ENCODE measurements at places on chromosomes 13 and 19. TPM values are rescaled to one million over a fixed set of nuclear protein-coding genes. Genes with fewer than 3 reads are reported as not detected.

DNA sequence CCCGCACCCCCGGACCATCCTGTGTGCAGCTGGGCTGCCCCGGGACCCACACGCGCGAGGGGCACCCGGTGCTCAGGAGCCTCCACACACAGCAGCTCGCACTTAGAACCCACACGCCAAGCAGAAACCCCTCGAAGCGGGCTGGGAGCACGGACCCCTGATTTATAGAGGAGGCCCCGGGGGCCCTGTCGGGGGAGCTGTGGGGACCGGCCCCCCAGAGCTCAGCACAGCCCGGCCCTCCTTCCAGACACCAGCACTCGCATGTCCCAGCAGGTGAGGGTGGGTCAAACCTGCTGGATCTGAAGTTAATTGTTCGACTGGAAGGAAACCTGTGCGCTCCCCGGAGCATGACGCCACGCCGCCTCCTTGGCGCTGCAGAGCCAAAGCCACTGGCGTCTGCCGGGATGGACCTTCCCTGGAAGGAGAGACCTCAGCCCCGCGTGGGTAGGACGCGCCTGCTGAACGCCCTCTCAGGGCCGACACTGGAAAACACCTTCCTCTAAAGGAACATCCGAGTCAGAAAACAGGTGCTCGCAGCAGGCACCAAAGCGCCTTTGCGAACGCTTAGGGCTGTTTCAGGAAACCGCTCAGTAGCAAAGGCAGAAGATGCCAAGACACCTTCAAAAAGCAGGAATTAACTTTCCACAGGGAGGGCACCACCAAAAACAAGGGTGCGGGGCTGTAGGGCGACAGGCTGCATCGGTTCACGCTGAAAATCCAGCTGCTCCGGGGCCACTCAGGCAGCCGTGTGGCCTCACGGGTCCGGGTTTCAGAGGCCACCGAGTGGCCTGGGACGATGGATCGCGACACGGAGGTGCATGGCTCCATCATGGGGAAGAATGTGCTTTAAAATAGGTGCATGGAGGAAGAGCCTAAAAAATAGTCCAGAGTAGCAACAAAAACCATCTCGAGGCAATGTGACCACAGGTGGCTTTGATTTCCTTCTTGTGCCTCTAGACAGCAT lies 37.8 kb upstream of the GRTP1 start:
- peak; percentile 2 for DNase-seq

GRCh38 chr19:7516333-7516732 lies 430 bp downstream of the ZNF358 start:
- no peak for DNase-seq

GRCh38 chr13:43377149-43377548 lies 353.8 kb downstream of the DNAJC15 start:
- no peak for DNase-seq

DNA sequence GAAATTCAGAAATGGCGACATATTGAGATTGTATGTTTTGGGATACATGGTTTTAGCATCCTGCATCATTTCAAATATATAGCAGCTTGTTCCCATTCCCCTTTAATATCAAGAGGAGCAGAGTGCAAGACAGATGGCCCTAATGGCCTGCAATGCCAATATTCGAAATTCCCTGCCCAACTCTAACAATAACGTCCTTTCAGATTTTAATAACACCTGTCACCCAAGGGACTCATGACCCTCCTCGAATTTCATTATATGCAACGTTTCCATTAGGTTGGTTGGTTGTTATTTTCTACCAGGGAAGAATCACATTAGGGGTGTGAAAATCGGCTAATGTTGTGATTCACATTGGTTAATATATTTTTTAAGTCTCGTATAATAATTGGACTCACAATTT lies 170.0 kb downstream of the TNFSF13B start:
- no peak for DNase-seq

- no peak for DNase-seq
Observed at GRCh38 chr13:80336370-80336769, 4.6 kb downstream of the SPRY2 start.

The NCAN gene
- total RNA-seq, result 0.07 TPM

The MBD3L2 gene
- not detected for total RNA-seq

DNA sequence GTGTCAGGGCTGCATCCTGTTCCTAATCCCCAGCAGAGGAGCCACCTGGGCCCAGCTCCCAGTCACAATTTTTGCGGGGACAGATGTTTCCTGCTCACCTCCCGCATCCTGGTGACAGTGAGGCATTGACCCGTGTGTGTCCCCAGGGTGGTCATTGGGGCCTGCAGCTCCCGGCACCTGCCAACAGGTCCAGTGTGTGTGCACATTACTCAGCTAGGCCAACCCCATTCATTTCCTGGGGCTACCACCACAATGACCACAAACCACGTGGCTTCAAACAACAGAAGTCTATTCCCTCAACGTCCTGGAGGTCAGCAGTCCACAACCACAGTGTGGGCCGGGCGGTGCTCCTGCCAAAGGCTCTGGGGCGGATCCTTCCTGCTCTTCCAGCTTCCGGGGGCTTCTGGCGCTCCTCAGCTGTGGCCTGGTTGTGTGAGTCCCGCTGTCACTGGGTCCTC lies 11.9 kb upstream of the F2RL3 start:
- no peak for DNase-seq

DNA sequence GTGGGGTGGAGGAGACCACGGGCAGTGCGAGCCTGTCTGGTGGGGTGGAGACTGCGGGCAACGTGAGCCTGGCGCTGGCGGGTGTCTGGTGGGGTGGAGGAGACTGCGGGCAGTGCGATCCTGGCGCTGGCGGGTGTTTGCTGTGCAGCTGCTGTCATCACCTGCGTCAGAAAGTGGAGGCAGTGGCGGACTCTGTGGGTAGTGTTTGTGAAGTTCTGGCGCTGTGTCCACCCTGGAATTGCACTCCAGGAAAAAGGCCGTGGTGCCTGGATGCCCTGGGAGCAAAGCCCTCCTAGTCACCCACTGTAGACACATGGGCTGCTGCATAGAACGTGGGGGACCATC lies 6.2 kb downstream of the TEX29 start:
- no peak for DNase-seq

GRCh38 chr19:15181394-15181793 lies 19.4 kb downstream of the NOTCH3 start:
- no peak for DNase-seq

GRCh38 chr13:112905086-112905485 lies 63.9 kb upstream of the MCF2L start:
- DNase-seq, result no peak

GRCh38 chr13:23175920-23176319 lies 4.9 kb upstream of the SGCG start:
- no peak for DNase-seq

GRCh38 chr13:52779103-52779502 lies 39.5 kb upstream of the CNMD start:
- DNase-seq, result no peak

DNA sequence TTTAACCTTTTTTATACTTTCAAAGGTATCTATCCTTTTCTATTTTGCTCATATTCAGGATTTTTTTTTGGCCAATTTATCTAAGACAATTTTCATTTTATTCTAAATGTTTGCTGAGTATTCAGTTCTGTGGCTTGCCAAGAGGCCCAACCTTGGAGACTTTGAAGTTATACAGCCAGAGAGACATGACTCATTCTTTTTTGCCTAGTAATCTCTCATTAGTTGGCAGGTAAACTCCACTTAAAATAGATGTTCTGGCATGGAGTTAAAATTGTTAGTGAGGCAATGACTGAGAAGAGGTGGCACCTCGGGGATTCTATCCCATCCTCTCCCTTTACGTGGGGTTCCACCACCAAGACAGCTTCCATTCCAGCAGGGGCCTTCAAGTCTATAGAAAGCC lies 213.8 kb downstream of the KCTD12 start:
- no peak for DNase-seq

DNA sequence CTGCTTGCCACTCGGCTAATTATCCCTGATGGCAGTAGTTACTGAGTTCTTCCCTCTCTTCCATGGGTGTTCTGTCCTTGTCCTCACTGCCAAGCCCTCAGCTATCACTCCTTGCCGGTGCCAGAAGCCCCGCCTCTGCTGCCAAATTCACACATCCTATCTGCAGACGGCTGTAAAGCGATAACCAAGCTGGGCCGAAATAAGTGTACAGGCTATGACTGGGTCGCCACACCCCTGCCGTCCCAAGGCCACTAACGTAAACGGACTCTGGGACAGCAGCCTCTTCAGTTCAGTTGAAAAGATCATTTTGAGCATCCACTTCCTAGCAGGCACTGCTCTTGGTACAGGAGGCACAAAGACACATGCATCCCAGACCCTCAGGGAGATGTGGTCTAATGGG lies 13.3 kb downstream of the SLC7A1 start:
- DNase-seq, result no peak

The ZNF98 gene
- not detected for total RNA-seq

DNA sequence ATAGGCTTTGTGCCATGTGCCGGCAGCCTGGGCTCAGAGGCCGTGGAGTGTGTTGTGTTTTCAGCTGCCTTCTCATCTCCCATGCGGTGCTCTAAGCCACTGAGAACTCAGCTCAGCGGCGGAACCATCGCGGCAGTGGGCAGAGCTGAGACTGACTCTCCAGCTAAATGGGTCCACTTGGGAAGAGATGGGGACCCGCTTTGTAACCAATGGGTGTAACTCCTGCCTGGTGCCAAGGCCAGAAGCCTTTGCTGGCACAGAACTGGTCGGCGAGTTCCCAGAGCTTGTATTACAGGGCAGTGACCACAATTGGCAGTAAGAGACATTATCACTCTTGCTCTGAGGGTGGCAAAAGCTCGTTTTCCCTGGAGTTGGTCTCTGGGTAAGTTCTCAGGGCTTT lies 183.0 kb downstream of the STK24 start:
- no peak for DNase-seq

The RASAL3 gene
- total RNA-seq, result 125 TPM

DNA sequence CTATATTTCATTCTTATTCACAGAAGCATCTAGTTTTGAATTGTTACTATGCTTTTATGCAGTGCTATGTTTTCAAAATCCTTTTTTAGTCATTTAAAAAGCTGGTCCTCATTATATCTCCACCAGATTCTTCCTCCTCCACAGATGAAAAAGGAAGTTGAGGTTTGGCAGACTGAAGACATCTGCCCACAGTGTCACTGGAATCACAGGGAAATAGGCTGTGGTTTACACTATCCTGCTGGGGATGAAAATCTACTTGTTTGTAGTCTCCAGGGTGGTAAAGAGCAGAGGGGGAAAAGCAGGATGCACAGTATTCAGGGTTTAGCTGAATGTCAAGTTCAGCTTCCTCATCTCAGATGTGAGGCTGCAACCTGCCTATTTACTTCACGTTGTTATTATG lies 351.2 kb downstream of the DNAJC15 start:
- no peak for DNase-seq

DNA sequence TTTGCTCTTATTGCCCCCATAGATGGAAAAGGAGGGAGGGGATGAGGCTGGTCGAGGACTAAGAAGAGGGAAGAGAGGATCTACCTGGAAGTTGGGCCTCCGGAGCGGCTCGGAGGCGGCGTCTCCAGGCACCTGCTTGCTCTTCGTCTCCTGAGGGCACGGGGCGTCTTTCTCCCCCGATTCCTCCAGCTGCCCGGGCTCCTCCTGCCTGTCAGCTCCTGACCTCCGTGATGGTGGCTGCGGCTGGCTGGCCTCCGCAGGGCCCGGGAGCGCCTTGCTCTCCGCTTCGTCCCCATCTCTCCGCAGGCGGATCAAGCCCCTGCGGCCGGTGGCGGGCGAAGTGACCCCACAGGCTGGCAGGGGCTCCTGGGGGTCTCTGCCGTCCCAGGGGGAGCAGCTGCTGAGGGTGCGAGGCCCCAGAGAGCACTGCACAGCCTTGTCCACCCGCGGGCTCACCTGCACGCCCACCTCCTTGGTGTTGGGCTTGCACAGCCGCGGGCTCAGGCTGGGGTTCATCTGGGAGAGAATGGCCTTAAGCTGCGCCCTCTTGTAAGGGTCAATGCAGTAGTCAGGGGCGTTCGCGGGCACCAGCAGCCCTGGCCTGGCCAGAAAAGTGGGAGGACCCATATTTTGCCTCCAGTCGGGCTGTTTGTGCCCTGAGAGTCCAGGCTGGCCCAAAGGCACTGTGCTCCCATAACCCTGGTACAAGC lies 3.8 kb downstream of the ZAR1L start:
- DNase-seq, result no peak

- DNase-seq, result peak; percentile 51
Observed at GRCh38 chr19:18385675-18386542, at the start of gene GDF15. TSS of gene GDF15 (plus strand) at chr19:18386158. CDS start at chr19:18386190, 32 bp downstream.

DNA sequence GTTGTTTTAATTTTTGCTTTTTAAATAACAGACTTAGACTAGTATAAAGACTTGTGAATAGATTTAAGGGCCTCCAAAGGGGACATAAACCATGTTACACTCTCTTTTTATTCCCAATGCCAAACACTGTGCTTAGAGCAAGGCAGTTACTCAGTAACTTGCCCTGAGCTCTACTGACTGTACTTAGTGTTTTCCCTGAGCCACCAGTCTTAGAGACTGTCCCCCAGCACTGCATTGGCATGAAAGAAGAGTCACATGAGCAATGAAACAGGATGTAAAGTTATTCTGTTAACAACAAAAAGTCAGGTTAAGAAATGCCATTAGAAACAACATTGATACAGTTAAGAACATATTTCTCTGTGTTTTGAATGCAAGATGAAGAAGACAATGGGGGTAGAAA lies 187.9 kb downstream of the TBC1D4 start:
- no peak for DNase-seq

The CCDC70 gene
- not detected for total RNA-seq

DNA sequence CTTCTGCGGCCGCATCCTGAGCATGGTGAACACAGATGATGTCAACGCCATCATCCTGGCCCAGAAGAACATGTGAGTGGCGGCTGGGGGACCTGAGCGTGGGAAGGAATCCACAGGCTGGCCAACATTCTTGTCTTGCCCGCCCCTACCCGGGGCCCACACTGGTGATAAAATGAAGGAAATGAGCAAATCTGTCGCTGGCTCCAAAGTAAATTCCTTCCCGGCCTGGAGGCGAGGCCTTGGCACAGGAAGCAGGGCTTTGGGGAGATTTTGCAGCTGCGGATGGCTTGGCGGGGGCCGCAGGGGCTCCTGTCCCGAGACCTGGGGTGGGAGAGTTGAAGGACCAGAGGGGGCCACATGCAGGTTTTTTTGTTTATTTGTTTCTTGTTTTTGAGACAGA lies 4.4 kb downstream of the KXD1 start:
- no peak for DNase-seq

Measured in activated CD4-positive, alpha-beta memory T cell treated with anti-CD3 and anti-CD28 coated beads for 36 hours (primary cell).